Hematopoietic multipotent progenitor cell treated with erythropoietin and hydrocortisone succinate and interleukin-3 and kit ligand, for 6 days (in vitro differentiated cells): ENCODE measurements at places on chromosomes 11 and 22.
A peak's percentile ranks its signal among the peaks of the same experiment; 100 is the strongest.

DNA sequence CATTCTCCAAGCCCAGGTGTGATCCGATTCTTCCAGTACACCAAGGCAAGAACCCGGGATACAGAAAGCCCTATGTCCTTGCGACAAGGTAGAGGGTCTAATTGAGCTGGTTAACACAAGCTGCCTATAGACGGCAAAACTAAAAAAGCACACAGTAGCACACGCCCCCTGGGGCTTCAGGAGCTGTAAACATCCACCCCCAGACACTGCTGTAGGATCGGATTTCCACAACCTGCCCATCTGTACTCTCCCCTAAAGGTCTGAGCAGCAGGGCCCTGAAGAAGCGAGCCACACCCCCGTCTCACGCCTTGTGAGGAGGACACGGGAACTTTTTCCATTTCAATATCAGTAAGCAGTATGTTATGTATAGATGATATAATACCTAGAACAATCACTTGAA lies 624.7 kb downstream of the BUD13 start:
- DNase-seq, result no peak

DNA sequence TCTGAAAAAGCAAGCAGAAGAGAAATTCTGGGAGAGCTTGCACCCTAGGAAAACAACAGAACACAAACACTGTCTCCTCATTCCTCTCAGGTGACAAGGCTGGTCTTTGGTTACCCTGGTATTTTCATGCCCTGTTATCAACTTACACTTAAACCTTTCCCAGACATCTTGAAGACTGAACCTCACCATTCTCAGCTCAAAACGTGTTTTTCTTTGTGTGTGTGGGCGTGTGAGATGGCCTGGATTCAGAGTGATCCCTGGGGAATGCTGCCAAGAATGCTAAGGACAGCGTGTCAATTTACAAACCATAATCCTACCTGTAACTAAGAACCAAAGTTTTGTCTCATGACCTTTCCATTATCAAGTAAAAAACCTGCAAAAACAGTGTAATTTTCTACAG lies 33.3 kb downstream of the ELF5 start:
- no peak for DNase-seq

- no peak for DNase-seq
Measured at GRCh38 chr11:74575999-74576398, 16.4 kb upstream of the POLD3 start.

GRCh38 chr11:96287822-96288439 lies 55.1 kb downstream of the MAML2 start:
- no peak for DNase-seq

GRCh38 chr11:19437760-19438159 lies 197.0 kb upstream of the E2F8 start:
- no peak for DNase-seq

GRCh38 chr11:46414466-46414796 lies 22.9 kb upstream of the CHRM4 start:
- DNase-seq, result peak; percentile 77

DNA sequence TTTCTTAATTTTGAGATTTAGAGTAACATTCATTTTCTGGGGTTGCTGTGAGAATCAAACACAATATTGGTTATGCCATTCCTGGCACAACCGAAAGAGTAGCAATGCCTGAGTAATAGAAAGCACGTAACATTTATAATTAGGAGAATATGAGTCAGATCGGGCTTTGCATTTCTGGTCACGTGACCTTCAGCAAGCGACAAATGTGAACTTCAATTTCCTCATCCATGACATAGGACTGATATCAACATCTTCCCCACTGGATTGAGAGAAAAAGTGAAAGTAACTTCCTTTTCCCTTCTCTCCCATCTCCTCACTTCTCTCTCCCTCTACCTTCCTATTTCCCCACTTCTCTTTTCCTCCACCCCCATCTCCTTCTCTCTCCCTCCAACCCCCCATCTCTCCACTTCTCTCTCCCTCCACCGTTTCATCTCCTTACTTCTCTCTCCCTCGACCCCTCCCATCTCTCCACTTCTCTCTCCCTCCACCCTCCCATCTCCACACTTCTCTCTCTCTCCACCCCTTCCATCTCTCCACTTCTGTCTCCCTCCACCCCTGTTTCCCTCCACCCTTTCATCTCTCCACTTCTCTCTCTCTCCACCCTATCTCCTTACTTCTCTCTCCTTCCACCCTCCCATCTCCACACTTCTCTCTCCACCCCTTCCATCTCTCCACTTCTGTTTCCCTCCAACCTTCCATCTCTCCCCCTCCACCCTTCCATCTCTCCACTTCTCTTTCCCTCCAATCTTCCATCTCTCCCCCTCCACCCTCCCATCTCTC lies 33.5 kb upstream of the CAT start:
- no peak for DNase-seq

DNA sequence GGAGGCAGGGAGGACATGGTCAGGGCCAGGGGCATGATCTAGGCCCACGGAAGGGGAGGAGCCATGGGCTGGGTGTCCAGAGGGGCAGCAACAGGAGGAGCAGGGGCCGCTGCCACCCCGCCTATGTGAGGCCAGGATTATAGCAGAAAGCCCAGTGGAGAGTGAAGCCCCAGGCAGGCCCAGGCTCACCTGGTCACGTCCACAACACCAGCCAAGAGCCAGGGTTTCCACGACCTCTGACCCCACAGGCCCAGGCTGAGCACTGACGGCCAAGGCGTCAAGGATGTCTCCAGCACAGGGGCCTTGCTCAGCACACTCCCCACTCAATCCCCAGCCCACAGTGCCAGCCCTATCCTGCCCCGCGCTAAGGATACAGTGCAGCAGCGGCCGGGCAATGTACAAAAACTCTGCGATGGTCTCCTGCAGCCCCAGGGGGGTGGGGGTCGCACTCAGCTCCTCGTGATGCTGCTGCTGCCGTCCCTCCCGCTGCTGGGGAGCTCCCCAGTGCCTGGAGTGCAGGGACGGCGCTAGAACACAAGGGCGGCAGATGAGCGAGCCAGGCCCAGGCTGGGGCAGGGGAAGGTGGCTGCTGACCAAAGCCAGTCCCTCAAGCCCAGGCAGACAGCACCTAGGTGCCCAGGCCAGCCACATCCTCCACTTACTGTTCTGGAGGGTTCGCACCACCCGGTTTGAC lies 3.6 kb downstream of the PEX16 start:
- no peak for DNase-seq

- DNase-seq, result no peak
Measured at GRCh38 chr11:1543606-1544263, 28.3 kb downstream of the DUSP8 start.

DNA sequence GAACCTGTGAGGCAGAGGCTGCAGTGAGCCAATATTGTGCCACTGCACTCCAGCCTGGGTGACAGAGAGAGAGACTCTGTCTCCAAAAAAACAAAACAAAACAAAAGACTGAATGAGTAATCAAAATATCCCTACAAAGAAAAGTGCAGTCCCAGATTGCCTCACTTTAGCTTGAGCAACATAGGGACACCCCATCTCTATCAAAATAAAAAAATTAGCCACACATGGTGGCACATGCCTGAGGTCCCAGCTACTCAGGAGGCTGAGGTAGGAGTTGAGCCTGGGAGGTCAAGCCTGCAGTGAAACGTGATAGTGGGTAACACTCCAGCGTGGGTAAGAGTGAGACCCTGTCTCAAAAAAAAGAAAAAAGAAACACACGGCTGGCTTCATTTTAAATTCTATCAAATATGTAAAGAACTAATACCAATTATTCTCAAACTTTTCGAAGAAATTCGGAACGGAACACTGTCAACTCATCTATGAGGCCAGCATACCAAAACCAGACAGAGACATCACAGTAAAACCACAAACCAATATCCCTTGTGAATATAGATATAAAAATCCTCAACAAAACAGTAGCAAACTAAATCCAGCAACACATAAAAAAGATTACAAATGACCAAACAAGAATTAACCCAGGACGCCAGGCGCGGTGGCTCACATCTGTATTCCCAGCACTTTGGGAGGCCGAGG lies 12.9 kb downstream of the CHEK2 start:
- no peak for DNase-seq

- peak; percentile 56 for DNase-seq
Measured at GRCh38 chr22:42069801-42070516, 653 bp downstream of the NAGA start.

GRCh38 chr11:66044757-66045156 lies 4.2 kb downstream of the GAL3ST3 start:
- DNase-seq, result no peak

DNA sequence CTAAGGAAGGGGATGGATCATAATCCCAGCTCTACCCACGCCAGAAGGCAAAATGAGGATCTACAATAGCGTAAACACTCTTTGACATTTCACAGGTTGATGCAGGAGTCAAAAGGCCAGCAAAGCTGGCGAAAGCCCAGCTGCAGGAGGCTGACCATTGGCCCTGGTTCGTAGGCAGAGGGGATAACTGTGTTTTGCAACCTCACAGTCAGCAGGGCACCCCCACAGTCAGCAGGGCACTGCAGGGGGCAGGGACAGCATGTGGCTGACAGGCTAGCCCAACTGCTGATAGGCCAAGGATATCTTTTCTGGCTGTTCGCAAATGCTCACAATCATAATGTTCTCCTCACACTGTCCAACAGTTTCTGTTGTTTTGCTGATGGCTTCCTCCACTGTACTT lies 372.7 kb downstream of the BUD13 start:
- DNase-seq, result no peak

- DNase-seq, result no peak
Measured at GRCh38 chr22:49554296-49554625, 273.4 kb downstream of the BRD1 start.

DNA sequence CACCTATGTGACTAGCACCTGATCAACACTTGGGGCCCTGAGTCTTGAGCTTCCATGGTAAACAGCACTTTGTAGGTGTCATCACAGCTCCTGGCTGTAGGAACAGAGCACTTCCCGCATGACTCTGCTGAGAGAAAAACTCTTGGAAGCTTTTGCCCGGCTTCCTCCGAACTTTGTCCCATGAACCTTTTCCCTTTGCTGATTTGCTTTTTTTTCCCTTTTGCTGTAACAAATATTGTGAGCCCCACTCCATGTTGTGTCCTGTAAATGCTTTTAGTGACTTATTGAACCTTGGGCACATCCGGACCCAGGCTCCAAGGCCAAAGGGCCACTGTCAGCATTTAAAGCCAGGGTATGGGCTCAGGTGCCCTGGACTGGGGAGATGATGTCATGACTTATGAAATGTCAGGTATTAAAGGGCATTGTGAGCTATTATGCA lies 391.1 kb downstream of the TENM4 start:
- no peak for DNase-seq
